ENCODE measurements at places on chromosomes 6 and 20.

- no peak for DNase-seq
These were observed 81.1 kb downstream of the MAFB start for GRCh38 chr20:40607927-40608326.

- DNase-seq, result no peak
These were observed 224 bp downstream of the MPC1 start for GRCh38 chr6:166382500-166382932.

DNA sequence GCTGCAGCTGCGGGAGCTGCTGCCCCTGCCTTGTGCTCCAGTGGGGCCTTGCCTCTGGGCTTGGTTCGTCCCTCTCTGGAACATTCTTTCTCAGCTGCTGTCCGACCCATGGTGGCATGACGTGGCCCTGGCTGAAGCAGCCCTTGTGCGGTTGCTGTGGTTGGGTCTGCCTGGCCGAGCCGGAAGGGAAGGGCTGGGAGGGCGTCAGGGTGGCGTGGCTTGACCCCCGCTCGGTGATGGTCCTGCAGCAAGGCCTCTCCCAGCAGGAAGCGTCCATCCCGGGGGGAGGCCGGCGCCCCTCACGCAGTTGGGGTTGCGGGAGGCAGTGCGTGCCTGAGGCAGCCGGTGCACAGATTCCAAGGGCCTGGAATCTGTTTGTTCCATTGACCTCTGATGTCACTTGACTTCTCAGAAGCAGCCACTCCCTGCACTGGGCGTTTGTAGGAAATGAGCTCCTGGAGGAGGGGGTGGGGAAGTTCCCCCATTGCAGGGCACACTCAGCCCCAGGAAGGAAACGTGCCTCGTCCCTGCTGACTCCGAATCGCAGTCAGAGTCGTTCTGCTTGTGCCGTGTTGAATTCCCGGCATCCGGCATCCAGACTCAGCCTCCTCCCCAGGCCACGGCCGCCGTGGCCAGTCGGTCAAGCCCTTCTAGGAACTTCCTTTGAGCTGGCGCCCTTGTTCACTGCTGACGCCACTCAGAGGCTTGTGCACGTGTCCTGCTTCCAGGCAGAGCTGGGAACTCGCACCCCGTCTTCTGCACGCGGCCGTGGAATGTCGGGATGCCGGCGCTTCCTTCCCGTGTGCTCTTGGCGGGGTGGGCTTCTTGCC, 9.7 kb upstream of the TNFRSF6B start:
- no peak for DNase-seq

- no peak for DNase-seq
These were observed 147.9 kb downstream of the HAO1 start for GRCh38 chr20:7792150-7792869.

GRCh38 chr20:31956556-31957526, 5.0 kb upstream of the PDRG1 start:
- no peak for DNase-seq

DNA sequence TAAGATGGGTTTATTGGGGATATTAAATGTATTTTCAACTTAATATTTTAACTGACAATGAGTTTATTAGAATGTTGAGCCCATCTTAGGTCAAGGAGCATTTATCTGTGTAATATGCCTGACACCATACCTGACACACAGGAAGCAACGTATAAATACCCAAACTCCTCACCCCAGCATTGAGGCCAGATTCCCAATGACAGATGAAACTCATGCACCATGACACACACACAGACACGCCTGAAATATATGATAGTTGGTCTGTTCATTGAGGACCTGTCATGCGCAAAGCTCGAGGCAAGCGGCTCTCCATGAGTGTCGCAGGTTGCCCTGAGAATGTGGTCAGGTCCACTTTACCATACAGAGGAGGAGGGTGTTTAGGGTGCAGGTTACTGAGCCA, 64.1 kb downstream of the GFOD1 start:
- no peak for DNase-seq

DNA sequence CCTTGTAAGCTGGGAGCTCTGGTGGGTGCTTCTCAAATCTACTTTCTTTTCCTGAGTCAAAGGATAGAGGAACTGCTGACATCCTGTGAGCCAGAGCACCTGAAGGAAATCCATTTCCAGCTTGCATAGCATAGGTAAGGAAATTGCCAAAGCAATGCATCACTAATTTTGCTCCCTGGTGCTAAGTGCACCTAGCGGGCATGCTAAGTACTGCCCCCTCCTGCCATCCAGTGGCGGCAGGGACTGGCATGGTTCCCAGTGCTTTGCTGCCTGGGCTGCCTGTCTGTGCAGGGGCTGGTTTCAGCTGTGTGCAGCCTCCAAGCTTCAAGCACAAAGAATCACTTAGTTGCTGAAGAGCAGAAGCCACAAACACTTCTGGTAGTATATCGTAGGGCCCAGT, 63.9 kb downstream of the FARS2 start:
- no peak for DNase-seq

DNA sequence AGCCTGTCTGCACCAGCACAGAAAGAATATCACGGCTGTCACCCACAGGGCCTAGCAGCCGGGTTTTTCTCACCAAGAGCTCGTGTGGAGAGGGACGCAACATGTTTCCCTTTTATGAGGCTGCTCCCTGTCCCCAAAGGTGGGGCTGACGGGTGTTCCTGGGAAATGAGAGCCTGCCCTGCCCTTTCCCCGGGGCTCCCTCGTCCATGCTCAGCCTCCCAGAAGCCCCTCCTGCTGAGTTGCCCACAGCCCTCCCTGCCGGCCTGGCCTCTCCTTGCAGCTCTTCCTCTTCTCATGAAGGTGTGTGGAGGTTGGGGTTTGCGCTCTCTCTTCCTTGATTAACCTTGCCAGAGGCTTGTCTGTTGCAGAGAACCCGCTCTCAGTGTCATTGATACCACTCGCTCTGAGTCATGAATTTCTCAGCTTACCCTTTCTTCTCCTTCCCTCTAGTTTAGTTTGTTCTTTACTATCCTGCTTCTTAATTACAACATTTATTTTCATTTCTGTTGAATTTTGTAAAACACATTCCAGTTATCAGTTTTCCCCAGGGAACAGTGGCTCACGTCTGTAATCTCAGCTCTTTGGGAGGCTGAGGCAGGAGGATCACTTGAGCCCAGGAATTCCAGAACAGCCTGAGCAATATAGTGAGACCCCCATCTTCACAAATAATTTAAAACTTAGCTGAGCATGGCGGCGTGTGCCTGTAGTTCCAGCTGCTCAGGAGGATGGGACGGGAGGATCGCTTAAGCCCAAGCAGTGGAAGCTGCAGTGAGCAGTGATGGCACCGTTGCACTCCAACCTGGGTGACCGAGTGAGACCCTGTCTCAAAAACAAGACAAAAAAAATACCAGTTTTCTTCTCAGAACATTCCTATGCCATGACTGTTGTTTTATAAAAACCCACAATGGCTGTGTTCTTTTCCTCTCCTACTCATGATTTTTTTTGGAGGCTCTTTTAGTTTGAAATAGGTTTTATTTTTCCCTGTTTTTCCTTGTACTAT, 103.8 kb downstream of the TMEM242 start:
- no peak for DNase-seq

GRCh38 chr6:13397359-13398068, 69.2 kb upstream of the TBC1D7 start:
- DNase-seq, result no peak

- DNase-seq, result no peak
These were observed 67.3 kb downstream of the SLC22A23 start for GRCh38 chr6:3389390-3390167.

DNA sequence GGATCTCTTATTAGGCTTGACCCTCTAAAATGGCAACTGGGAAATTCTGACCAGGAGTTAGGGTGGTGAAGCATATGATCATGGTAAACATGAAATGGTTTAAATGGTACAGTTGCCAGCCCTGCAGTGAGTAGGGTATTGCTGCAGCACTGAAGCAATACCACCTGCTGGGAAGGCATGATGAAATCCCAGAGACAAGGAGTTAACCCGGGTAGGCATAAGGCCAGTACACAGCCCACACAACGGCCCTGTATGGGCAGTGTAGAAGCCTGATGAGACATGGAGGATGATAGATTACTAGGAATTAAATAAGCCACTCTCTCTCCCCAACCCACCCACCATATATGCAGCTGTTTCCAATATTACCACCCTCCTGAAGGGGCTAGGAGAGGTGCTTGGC, 197.4 kb upstream of the MOCS1 start:
- DNase-seq, result no peak

GRCh38 chr6:82040405-82041221, 206.9 kb downstream of the IBTK start:
- no peak for DNase-seq

GRCh38 chr6:113713665-113714064, 143.5 kb upstream of the MARCKS start:
- no peak for DNase-seq

- no peak for DNase-seq
These were observed 7.3 kb upstream of the ITPR3 start for GRCh38 chr6:33613795-33614168.

- DNase-seq, result no peak
These were observed 7.8 kb downstream of the TRIB3 start for GRCh38 chr20:388034-388994.

GRCh38 chr6:162960679-162961457, 233.1 kb downstream of the PACRG start:
- DNase-seq, result no peak

GRCh38 chr6:129895692-129896091, 34.6 kb upstream of the TMEM244 start:
- no peak for DNase-seq

- no peak for DNase-seq
These were observed 80.7 kb downstream of the THBS2 start for GRCh38 chr6:169172946-169173345.

GRCh38 chr6:53744321-53744720, 50.5 kb upstream of the LRRC1 start:
- DNase-seq, result no peak

GRCh38 chr20:19737025-19737424, 21.0 kb upstream of the RIN2 start:
- no peak for DNase-seq

- no peak for DNase-seq
These were observed 63.8 kb upstream of the FABP7 start for GRCh38 chr6:122715725-122716124.

GRCh38 chr6:136546331-136546730, 3.9 kb downstream of the MAP7 start:
- no peak for DNase-seq

DNA sequence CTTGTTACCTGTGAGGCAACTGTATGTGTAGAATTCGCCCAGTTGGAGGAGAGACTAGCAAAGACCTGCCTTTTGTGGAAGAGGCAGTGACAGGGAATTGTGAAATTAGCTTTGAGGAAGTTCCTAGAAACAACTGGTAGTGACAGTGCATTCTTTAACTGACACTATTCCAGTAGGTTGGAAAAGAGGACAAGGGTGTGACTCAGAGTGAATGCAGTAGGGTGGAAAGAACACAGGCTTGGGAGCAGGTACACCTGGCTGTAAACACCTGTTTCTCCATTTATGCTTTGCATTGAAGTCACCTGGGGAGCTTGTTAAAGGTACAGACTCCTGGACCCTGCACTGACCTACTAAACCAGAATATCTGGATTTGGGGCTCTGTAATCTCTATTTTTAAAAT, 295.7 kb downstream of the PHACTR1 start:
- no peak for DNase-seq

- no peak for DNase-seq
These were observed 92.7 kb downstream of the SLX4IP start for GRCh38 chr20:10527781-10528180.

- no peak for DNase-seq
These were observed 43.3 kb upstream of the ARMC2 start for GRCh38 chr6:108804956-108805355.

DNA sequence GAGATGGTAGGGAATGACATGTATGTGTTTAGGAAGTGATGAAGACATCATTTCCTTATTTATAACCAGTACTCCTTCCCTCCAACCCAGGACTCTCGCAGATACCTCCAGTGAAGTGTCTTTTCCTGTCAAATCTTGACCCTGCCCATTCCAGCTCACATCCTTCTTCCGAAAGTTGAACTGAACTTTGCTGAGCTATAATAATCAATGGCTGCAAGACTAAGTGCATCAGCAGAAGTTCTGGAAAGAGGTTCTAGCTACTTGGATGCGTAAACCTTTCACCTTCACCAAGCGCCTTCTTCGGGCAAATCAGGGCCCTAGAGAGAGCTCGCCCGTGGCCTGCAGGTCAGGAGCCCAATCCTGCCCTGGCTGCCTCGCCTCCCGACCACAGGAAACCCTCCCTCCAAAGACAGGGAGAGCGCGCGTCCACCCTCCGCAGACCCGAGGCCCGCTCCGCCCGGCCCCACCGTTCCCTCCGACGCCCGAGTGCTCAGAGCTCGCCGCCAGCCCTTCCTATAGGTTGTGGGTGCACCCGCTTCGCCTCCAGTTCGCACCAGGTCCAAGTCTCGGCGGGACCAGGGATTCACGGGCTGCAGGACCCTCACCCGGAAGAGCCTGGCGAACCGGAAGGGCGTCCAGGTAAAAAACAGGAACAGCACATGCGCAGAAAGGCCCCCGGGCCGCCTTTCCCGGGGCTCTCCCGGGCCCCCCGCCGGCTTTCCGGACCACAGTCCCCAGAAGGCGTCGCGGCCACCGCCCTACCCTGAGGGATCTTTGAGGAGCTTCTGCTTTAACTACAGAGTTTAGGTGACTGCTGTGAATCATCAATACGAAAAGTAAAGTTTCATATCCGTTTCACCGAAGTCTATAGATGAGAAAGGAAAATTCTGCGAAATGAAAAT, at the start of gene ZNF334:
Gene ZNF334, minus strand, starts transcription at position 617 of the 902 bp plus-strand sequence. CDS start 1,457 bp downstream, outside the sequence.
- DNase-seq, result no peak

DNA sequence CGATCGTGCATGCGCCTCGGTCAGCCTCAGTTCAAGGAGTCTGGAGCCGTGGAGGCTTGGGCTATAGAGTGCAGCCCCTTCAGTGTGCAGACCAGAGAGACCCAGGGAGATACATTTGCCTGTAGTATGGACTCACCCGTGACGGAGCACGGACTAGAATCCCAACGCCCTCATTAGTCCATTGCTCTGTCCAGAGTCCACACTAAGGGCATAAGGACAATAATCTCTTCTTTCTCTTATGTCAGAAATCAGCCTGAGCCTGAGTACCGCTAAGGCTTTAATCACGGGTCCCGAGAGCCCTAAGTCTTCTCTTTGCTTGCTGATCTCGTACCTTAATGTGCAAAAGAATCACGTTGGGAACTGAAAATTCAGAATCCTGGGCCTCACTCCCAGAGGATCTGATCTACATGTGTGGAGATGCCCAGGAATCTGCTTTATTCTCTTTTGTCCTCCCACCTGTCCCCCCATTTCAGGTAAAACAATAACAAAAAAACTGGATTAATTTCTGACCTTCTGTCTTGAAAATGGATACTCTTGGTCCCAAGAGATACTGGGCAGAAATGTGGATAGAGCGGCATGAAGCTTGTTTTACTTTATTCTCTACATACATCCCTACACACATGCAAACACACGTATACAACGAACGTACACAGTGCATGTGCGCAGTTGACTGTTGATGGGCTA, 671 bp downstream of the BPHL start:
- no peak for DNase-seq

DNA sequence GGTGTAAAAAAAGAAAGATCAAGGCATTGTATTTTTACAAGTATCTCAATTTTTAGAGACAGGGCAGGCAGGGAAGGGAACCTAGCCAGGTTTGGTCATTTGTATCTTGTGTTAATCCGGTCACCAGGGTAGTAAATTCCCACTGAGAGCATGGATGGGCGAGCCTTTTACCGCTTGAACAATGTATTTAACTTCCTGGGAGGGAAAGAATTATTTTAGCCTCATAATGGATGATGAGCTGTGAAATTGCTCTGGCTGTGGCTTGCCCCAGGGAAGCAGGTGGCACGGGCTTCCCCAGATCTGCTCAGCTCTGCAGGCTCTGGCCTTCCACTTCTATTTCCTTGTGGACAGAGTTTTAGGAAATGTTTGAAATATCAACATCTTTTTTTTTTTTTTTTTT, 72.9 kb downstream of the TOX2 start:
- DNase-seq, result no peak

- no peak for DNase-seq
These were observed 7.6 kb downstream of the NOTCH4 start for GRCh38 chr6:32216285-32216684.

- no peak for DNase-seq
These were observed 22.7 kb downstream of the OLIG3 start for GRCh38 chr6:137471497-137471896.

All from stimulated activated CD8-positive, alpha-beta memory T cell treated with anti-CD3 and anti-CD28 coated beads, Interleukin-4, amount 100 ng/mL, for 1 hour (primary cell).